Epithelial cell of prostate (primary cell): ENCODE measurements at places on chromosomes 2 and 18.

GRCh38 chr18:848062-848861 is 36.2 kb upstream of the YES1 start:
- DNase-seq: no peak

DNA sequence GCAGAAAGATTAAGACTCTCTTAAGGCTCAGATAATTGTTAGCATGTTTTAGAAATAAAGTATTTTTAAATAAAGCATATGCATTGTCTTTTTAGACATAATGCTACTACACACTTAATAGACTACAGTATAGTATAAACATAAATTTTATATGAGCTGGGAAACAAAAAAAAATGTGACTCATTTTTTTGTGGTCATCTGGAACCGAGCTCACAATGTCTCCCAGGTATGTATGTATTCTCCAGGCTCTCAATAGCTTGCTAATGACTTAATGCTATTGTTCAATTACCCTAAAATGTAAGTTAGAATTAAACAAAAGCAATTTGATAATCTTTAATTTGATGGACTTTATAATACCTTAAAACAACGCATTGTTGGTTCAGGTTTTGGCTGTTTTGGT is 167.2 kb downstream of the NUP35 start:
- no peak for DNase-seq

DNA sequence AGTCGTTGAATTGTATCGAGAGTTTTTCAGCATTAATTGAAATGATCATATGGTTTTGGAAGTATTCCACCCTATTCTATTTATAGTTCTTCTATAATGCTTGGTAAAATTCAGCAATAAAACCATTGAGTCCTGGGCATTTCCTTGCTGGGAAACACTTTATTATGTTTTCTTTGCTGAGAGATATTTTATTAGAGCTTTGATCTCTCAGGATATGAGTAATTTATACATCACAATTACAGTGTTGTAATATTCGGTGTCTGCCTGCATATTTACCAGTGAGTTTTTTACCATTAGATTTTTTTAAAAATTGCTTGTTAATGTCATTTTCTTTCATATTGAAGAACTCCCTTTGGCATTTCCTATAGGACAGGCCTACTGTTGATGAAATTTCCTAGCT is 402.7 kb upstream of the FSIP2 start:
- DNase-seq: no peak

DNA sequence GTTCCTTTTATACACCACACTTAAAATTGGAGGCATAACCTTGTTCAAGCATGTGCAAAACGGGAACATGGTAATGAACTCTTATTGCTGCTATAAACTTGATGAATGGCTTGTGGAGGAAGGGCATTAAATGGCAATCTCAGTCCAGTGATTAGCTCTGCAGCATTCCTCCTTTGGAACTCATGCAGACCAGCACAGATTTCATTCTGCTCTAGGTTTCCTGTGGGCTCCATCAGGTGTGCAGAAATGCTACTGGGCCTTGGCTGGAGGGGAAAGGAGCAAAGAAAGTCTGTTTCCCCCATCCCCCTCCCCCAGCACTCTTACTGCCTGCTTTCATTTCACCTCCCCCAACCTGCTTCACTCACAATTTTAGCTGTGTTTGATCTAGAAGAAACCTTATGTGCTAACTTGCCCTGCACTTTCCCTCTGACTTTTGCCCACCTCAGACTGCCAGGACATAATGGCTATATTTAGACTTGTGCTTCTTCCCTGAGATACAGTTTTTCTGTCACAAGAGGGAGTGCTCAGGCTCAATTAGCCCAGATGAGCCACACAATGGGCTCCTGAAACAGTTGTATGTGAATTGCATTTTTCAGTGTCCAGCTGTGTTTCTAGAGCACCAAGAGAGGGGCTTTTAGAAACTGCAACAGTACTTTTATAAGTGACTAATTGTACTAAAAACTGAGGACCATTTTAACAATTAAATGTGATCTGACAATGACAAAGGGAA is 109.8 kb downstream of the FSHR start:
- DNase-seq: no peak

- no peak for DNase-seq
Measured at GRCh38 chr2:177405029-177405692, 12.6 kb downstream of the AGPS start.

DNA sequence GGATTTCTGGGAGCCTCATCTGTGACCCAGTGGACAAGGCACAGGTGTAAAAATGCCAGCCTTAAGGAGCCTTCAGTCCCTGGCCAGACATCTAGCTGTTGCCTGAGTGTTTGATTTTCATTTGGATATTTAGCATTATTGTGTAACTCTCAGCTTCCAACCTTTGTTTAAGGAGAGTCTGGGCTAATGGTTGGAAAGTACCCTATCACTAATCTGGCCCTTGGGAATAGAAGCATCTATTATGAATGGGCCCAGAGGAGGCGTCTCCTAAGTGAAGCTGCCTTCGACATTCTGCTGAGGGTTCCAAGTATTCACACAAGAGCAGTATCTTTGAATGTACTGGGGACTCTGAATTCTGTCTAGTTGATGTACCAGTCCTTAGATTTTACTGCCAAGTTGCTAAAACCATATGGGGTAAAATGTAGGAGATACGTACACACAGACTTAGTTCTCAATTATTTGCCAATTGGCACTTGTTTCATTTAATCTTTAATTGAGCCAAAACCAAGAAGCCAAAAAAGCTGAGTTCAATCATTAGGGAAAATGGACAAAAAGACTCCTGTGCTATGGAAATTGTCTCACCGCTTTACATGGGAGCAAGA is 7.2 kb upstream of the ANKRD29 start:
- DNase-seq: no peak

DNA sequence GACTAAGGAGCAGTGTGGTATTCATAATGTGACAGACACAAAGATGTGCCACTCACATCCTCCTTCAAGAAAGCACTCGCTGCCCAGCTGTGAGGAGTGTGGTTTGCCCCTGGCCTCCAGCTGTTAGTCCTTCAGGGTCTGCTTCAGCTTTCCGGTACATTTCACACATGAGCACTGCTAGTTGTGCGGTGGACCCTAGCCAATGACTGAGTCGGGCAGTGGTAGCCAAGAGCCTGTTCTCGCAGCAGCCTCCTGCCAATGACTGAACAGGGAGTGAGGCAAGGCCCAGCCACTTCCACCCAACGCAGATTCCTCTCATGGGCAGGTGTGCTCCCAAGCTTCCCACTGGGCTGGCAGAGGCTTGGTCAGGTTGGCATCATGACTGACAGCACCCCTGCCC is 254.3 kb downstream of the RBM43 start:
- no peak for DNase-seq

- no peak for DNase-seq
Measured at GRCh38 chr2:152083202-152083875, 15.5 kb downstream of the CACNB4 start.

DNA sequence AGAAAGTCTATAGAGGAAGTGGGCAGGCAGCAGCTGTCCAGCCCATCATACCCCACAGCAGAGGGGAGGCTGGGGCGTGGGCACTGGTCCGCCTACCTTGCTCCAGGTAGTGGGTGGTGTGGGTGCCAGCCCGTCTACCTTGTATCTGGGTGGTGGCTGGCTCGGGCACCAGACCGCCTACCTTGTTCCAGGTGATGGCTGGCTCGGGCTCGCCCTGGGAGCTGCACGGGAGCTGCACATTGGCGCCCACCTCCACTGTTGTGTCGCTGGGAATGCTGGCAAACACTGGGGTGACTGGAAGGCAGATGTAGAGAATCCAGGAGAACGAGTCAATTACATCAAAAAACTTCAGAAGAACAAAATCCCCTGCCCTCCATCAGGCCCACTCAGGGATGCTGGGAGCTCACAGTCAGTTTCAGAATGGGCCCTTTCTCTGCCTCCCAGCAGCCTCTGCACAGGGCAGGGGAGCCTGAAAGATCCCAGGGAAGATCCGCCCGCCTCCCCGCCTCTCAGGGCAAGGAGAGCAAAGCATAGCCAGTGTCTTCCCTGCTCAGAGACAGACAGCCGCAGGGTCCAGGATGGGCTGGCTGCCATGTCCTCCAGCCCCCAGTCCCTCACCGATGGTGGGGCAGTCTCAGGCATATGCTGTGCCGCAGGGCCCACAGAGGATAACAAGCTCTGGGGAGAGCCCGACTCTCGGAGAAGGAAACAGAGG is 82.3 kb downstream of the PXDN start:
- no peak for DNase-seq

DNA sequence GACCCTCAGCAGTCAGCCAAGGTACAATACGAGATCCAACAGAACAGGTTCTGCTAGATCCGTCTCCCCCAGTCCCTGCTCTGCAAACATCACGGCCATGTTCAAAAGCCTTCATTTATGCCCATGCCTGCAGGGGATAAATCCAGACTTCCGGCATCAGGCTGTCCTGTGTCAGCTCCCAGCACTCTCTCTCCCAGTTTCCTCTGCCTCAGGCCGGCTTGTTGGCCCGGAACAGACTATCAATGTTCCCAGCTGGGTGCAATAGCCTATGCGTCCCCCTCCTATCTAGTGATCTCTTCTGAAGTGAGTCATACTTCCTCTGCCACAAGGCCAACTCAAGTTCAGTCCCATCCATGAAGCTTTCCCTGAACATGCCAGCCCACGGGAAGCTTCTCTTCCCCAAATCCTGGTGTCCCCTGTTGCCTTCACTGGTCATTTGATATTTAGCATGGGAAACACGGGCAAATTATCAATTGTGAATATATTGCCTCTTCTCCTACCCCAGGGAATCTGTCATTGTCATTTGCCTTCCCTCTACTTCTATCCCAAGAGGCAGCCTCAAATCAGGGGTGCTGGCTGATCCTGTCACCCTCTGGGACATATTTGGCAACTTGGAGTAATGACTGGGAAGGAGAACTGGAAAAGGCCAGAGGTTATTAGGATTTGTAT is 51.1 kb downstream of the CAPN13 start:
- DNase-seq: peak; percentile 33

GRCh38 chr2:165376571-165376975 is 92.9 kb upstream of the CSRNP3 start:
- DNase-seq: no peak

DNA sequence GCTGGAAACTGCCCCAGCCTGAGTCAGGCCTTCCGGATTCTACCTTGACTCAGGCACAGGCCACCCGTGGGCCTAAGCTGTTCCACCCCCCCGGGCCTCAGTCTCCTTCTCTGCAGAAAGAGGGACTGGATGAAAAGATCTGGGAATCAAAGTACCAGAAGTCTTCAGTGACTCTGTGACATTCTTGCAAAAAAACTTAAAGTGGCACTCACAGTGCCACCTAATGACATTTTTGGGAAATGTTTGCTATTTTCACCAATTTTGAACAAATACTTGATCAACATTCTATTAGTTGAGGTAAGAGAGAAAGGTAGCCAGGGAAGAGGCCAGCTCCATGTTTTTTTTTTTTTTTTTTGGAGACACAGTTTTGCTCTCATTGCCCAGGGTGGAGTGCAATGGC is 48.3 kb upstream of the ACAA2 start:
- DNase-seq: no peak

GRCh38 chr2:37892436-37893114 is 32.5 kb upstream of the RMDN2 start:
- DNase-seq: no peak

- no peak for DNase-seq
Measured at GRCh38 chr18:24659827-24660720, 199.6 kb downstream of the HRH4 start.

DNA sequence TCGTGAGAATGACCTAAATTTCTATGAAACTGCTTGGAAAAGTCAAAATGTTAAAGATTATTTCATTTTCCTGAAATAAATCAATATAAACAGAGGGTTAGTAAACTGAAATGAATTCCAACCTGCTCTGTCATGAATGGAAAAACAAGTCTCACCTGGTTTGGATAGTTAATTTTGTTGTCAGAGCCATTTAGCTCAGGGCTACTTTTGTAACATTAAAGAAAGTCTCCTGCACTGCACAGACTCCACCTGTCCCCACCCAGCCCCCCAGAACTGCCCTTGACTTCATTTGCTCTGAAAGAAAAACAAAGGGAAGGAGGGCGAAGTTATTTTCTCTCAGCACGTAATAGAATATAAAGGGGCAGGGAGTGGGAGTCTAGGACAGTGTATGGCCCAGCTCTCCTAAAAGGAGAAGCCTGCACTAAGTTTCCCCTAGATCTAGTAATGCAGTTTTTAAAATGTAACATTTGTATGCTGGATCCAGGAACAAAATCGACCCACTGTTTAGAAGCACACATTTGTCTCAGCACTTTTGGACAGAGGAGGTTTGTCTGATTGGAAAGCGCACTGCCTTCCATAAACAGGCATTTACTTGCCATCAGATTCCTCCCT is 54.2 kb upstream of the ACSL3 start:
- DNase-seq: no peak

DNA sequence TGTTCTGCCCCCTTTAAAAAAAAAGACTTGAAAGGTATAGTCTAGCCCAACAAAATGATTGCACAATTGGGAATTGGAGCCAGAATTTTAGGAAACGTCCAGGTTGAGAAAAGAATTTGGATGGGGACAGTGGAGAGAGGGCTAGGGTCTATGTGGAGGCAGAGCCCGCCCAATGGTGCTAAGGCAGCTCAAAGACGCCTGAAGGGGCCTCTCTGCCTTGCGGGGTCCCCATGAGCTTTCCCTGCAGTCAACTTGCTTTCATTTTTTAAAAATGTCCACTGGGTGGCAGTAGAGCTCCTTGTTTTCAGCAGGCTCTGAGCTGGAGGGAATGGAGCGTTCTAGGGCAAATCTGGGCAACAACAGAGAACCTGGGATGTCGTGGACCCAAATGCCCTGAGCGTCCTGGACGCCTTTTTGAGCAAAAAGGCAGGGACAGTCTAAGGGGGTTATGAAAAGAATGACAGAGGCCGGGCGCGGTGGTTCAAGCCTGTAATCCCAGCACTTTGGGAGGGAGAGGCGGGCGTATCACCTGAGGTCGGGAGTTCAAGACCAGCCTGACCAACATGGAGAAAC is 40.2 kb upstream of the ITM2C start:
- DNase-seq: peak; percentile 10

GRCh38 chr2:149331023-149331400 is 625 bp downstream of the LYPD6 start:
- no peak for DNase-seq

GRCh38 chr2:49961346-49961745 is 807.0 kb upstream of the FSHR start:
- no peak for DNase-seq

- DNase-seq: no peak
Measured at GRCh38 chr18:10377956-10378355, 76.5 kb upstream of the APCDD1 start.

GRCh38 chr18:46274266-46274665 is 170.1 kb downstream of the HAUS1 start:
- no peak for DNase-seq

DNA sequence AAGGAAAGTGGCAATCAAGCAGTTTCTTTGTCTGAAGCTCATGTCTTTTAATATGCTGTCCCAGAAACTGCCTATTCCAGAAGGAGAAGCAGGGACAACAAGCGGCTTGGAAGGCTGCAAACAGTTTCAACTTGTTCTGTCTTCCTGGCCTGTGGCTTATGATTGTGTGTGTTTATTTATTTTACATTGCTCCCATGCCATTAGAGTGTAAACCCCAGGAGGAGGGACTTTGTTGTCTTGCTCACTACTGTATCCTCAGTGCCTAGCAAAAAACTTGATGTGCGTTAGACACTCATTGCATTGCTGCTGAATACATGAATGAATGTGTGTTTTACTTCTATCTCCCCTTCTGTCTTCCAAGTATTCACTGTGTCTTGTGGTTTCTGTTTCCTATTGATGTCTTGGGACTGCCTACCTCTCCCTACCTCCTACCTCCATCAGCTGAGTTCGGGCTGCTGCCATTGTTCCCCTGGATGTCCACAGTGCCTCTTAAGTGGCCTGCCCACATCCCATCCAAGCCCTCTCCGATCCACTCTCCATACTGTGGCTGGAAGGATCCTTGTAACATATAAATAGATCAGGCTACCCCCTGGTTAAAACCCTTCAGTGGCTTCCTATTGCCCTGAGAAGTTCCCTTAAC is 261.4 kb downstream of the DYSF start:
- DNase-seq: no peak

GRCh38 chr2:190528521-190529001 is 6.0 kb downstream of the NEMP2 start:
- DNase-seq: no peak
